Left colon (tissue), 2 donors: ENCODE measurements at places on chromosomes 16 and 17. TPM values are rescaled to one million over a fixed set of nuclear protein-coding genes. Genes with fewer than 3 reads are reported as not detected.

The WNT9B gene
- total RNA-seq: not detected

The KCNJ12 gene
- 0.84 TPM for total RNA-seq

The PRSS8 gene
- total RNA-seq: 428 TPM

The CIAO2B gene
- total RNA-seq: 109 TPM

The CTRB1 gene
- total RNA-seq: 2.4 TPM

The PHF12 gene
- total RNA-seq: 42.3 TPM

The JUP gene
- total RNA-seq: 343 TPM

The MPV17L gene
- total RNA-seq: 7.6 TPM

The ZFPM1 gene
- 11.3 TPM for total RNA-seq

The DNAH17 gene
- not detected for total RNA-seq

The KRT20 gene
- 1,967 TPM for total RNA-seq

The SERPINF2 gene
- 2.7 TPM for total RNA-seq

The FA2H gene
- total RNA-seq: 64.5 TPM

The ESRP2 gene
- total RNA-seq: 120 TPM

The TBC1D3H gene
- not detected for total RNA-seq

The TSNAXIP1 gene
- total RNA-seq: 0.12 TPM

The CD7 gene
- 10.0 TPM for total RNA-seq

The CHST4 gene
- not detected for total RNA-seq

The CLEC18B gene
- total RNA-seq: 1.6 TPM

The IGSF6 gene
- 5.2 TPM for total RNA-seq

The CCL2 gene
- total RNA-seq: 4.6 TPM

The SEPTIN1 gene
- 5.7 TPM for total RNA-seq

The TMEM100 gene
- total RNA-seq: 4.9 TPM

The ZCCHC14 gene
- total RNA-seq: 30.7 TPM

The CHAD gene
- 4.5 TPM for total RNA-seq

The CX3CL1 gene
- 4.7 TPM for total RNA-seq

The RNF157 gene
- 89.3 TPM for total RNA-seq

The TBC1D3G gene
- not detected for total RNA-seq

The DPEP3 gene
- not detected for total RNA-seq

The ALDH3A1 gene
- total RNA-seq: 8.4 TPM

The TMEM220 gene
- total RNA-seq: 10.5 TPM

The SLC35G6 gene
- total RNA-seq: not detected

The EVPLL gene
- 0.12 TPM for total RNA-seq

The KRTAP4-6 gene
- not detected for total RNA-seq

The PYY gene
- total RNA-seq: 79.7 TPM

The ABCA8 gene
- total RNA-seq: 5.6 TPM

The SPNS3 gene
- 0.89 TPM for total RNA-seq

The CSH1 gene
- not detected for total RNA-seq

The DNAH9 gene
- 0.47 TPM for total RNA-seq

The SPOP gene
- total RNA-seq: 53.4 TPM

The ADORA2B gene
- total RNA-seq: 31.4 TPM

The SLC35G3 gene
- total RNA-seq: not detected

The CFAP97D1 gene
- not detected for total RNA-seq

The ZNF423 gene
- total RNA-seq: 8.2 TPM

The EXOC3L1 gene
- total RNA-seq: 5.9 TPM

The CHRNB1 gene
- 10.7 TPM for total RNA-seq

The ANKRD40 gene
- 23.9 TPM for total RNA-seq

The TP53TG3 gene
- total RNA-seq: not detected

The CES5A gene
- not detected for total RNA-seq
